NCI-H187 treated with DMSO at 0.1 percent for 48 hours (cell line): ENCODE measurements at places on chromosomes 2 and 18.
A peak's percentile ranks its signal among the peaks of the same experiment; 100 is the strongest.

- DNase-seq, result peak; percentile 69
Measured at GRCh38 chr2:108320326-108320922, 31.7 kb downstream of the SULT1C2 start.

- DNase-seq, result no peak
Measured at GRCh38 chr2:19209575-19210341, 148.7 kb downstream of the OSR1 start.

DNA sequence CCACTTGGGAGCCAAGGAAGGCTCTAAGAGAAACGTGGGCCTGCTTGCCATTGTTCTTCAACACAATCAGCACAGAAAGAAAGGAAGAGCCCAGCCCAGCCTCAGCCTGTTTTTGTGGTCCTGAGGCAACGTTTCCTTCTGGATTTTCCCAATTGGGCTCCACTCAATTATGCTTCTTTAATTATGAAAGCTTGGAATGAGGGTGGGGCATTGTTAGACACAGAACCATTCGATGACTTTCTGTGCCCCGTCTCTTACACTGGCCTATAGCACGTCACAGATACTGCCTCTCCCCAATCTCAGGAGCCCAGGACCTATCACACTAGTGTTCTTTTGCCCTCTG, 207.4 kb downstream of the ZFP36L2 start:
- no peak for DNase-seq

- DNase-seq, result no peak
Measured at GRCh38 chr2:109305490-109306167, 176.6 kb downstream of the SH3RF3 start.

GRCh38 chr18:14936313-14936712, 188.3 kb downstream of the ANKRD30B start:
- DNase-seq, result no peak

DNA sequence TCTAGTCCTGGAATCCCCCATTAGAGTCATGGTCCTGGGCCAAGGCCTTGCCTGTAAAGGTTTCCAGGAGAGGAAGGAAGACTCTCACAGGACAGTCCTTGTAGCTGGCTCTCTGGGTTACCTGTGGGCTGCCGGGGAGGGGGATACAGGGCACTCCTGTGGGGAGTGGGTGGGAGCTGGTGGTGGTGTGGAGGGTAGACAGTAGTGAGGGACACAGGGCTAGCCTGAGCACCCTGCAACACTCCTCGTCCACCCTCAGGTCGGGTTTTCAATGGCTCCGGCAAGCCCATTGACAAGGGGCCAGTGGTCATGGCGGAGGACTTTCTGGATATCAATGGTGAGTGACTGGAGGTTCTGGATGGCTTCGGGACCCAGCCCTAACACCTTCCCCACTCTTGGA, 19.7 kb upstream of the ANKRD53 start:
- DNase-seq, result no peak

GRCh38 chr2:186558512-186559276, 31.2 kb upstream of the ITGAV start:
- DNase-seq, result no peak

DNA sequence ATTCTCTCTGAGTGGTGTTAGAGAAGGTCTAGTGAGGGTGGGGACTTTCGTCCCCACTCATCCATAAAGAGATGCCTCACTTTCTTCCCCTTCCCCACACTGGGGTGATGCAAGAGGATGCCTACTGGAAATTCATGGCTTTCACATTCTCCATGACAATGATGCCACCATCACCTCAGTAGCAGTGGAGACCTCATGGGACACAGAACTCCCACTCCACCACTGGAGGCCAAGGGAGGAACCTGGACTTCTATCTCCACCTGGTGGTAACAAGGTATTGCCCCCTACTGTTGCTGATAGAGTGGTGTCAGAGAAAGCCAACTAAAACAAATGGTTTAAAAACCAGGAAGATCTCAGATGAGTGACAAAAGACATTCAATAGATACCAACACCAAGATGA, 110.9 kb downstream of the INHBB start:
- no peak for DNase-seq

GRCh38 chr2:139622691-139623090, 842.5 kb upstream of the NXPH2 start:
- DNase-seq, result no peak

DNA sequence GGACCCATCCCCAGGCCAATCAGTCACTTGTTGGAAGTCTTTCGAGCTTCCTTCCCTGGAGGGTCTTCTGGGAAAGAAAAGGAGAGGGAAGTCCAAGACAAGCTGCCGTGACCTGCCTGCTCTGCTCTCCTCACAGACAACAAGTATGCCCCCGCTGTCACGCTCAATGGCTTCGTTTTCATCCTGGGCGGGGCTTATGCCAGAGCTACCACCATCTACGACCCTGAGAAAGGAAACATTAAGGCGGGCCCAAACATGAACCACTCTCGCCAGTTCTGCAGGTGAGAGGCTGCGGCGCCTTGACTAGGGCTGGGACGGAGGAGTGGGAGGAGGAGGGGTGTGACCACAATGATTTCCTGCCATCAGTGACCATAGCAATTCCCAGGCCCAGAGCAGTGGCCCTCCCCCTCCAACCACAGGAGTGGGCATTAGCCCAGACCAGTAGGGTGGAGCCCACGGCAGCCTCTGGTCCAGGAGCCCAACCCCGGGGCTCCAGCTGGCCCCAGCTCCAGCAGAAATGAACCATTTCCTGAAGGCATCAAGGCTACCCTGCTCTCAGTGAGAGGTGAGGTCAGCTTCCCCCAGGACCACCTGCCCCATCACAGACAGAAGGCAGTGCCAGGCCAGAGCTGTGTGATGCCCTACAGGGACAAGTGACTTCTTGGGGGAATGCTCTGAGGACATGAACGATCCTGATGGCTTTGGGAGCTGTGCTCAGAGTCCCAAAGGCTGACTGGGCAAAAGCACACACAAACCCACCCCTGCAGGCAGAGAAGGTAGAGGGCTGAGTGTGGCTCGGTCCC, 223.1 kb downstream of the ATAD2B start:
- no peak for DNase-seq

GRCh38 chr2:113081488-113082210, 13.9 kb downstream of the IL1F10 start:
- DNase-seq, result no peak

GRCh38 chr2:166784296-166784946, 103.9 kb upstream of the XIRP2 start:
- DNase-seq, result no peak
